Right kidney (tissue), 9 donors: ENCODE measurements at places on chromosomes 16 and 17.
A peak's percentile ranks its signal among the peaks of the same experiment; 100 is the strongest.

DNA sequence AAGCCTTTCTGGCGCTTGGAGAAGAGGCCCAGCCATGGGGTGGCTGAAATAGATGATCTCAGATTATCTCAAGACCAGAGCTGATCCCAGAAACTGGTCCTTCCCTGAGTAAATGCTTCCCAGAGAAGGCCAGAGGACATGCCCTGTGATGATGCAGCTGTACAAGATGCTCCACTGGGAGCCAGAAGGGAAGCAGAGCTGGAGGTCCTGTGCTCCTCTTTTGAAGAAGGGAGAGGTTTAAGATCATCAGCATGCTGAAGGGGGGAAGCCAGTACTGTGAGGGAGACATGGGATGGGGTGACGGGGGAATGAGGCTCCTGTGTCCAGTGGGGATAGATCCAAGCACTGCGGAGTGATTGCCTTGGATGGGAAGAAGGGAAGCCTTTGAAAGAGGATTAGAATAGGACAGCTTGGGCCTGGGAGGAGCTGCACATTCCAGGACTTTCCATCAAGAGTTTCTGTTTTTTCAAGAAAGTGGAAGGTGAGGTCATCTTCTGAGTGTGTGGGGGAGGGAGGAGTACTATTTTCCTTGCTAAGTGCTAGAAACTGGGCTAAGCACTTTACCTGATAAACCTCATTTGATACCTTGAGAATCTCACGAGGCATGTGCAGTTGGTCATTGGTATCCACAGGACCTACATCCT, 16.4 kb upstream of the ALOX15B start:
- DNase-seq, result no peak

GRCh38 chr17:4665027-4665426, 23.5 kb upstream of the ALOX15 start:
- DNase-seq, result no peak

DNA sequence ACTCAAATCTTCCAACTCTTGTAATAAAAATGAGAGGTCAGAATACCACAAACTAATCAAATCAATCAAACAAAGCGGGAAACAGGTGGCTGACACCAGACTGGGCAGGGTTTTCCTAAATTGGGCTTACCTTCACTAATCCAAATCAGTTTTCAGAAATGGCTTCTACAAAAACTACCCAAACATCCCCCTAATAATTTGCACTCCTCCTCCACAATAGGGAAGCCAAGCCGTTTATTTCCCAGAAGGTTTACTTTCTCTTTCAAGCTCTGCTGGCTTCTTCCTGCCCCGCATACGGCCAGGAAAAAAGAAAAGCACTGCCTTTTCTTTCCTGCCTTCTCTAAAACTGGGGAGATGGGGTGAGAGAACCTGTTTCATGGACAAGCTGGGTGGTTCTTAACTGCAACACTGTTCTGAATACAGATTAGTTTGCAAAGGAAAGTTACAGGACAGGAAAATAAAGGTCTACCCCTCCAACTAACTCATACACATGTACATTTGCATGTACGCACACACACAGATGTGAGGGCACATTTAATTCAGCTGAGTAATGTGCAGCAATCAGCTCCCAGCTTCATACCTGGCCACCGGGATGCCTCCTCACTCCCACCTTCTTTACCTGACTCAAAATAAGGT, 9.2 kb downstream of the STAT3 start:
- DNase-seq, result peak; percentile 49

- no peak for DNase-seq
Observed at GRCh38 chr16:58456193-58456592, 43.8 kb upstream of the NDRG4 start.

- DNase-seq, result peak; percentile 34
Observed at GRCh38 chr16:19138601-19139000, 24.8 kb downstream of the ITPRIPL2 start.

DNA sequence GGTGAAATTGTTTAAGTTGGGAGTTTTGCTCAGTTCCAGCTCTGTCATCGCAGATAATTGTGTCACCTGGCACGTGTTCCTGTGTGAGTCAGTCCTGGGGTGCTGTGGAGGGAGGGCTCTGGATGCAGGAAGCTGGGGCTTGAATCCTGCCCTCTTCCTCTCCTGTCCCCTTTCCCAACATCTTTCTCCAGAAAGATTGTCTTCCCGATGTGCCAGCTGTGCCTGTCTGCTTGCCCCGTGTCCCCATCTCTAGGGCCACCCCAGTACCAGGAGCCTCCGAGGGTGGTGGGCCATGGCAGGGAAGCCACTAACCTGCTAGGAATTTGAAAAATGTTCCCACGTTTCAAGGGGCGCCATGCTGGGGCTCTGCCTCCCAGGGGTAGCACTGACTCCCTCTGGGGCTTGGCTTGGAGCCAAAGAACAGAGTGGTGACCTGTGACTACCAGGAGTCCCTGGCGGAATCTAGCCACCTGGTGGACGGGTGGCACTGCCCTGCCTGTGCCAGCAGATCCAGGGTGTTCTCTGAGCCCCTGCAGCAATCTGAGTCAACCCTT, 198.1 kb downstream of the ENGASE start:
- DNase-seq, result no peak
